ENCODE measurements at places on chromosomes 3 and 15. TPM values are rescaled to one million over a fixed set of nuclear protein-coding genes. Genes with fewer than 3 reads are reported as not detected.

DNA sequence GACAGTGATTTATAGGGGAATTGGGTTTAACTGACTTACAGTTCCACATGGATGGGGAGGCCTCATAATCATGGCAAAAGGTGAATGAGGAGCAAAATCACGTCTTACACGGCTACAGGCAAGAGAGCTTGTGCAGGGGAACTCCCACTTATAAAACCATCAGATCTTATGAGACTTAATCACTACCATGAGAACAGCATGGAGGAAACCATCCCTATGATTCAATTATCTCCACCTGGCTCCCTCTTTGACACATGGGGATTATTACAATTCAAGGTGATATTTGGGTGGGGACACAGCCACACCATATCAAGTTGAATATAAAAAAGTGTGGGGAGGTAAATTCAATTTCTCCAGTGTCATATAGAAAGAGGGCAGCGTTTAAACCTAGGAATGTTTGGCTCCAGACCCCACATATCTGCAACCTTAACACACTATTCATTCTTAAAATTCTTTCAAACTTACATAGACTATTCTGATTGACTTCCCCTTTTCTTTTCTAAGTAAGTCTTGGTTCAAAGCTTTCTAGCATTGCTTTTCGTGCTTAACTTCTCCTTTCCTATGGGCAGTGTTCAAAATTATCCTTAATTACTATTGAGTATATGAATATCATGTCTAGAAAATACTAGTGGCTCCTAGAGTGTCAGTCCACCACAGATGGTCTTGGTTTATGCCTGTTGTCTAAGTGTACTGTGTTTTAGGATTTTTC, 446.7 kb upstream of the GBE1 start:
- DNase-seq, result no peak

Gene PRRT3
- 0.84 TPM for total RNA-seq

Gene CFAP91
- total RNA-seq, result 0.14 TPM

Gene TICRR
- 7.0 TPM for total RNA-seq

Gene MRPL46
- total RNA-seq, result 20.3 TPM

DNA sequence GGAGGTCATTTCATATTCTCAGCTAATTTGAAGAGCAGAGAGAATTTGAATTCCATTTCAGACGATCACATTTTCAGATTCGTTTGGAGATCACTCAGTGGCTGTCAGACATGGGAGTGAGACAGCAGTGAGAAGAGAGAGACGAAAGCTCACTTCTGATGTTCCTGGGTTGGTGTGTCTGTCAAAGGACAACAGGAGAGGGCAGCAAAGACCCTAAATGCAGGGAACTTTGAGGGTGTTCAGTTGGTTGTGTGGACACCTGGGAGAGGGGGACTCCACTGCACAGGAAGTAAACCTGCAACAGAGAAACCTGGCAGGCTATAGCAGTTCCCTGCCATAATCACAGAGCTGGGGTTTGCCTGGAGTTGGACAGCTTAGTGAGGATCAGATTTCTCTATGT, 675.1 kb downstream of the SQOR start:
- no peak for DNase-seq

Gene MEX3B
- total RNA-seq, result 11.6 TPM

Gene PARP9
- 23.4 TPM for total RNA-seq

Gene DUOXA2
- not detected for total RNA-seq

GRCh38 chr15:74193905-74194304, 8.7 kb downstream of the STRA6 start:
- no peak for DNase-seq

DNA sequence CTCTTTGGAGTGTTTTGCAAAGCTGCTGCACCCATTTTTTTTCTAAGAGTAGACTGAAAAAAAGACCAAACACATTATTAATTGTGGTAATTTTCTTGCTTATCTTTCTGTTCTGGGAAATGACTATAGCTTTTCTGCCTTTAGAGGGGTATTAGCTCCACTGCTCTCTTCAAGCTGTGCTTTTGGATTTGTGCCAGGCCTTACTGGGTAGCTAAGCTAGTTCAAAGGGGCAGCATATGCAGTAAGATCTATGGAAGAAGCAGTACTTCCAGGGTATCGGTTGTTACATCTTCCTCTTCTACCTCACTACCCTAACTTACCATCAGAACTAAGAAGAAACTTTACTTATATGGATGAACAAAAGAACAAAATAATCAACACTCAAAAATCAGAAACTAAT, 28.7 kb upstream of the ARIH1 start:
- no peak for DNase-seq

Gene EPHB1
- 2.4 TPM for total RNA-seq

DNA sequence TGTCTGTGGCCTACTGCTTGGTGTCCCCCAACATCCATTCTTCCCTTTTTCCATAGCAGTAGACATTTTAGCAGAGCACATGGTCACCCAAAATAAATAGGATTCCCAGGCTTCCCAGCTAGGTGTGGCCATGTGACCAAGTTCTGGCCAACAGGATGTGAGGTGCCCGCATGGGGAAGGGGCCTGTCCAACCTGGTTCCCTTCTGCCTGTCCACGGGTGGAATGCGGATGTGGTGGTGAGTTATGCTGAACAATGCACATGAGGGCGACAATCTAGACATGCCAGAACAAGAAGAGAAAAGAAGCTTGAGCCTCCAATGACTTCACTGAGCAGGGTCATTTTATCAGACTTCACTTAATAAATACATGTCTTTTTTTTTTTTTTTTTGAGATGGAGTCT, 77.6 kb upstream of the DLG1 start:
- no peak for DNase-seq

GRCh38 chr3:126002189-126002588, 33.2 kb downstream of the ROPN1B start:
- no peak for DNase-seq

- peak; percentile 53 for DNase-seq
Measured at GRCh38 chr3:5226783-5227182, 39.3 kb downstream of the EDEM1 start.

Gene CHST13
- not detected for total RNA-seq

Gene PAQR5
- under 0.01 TPM for total RNA-seq

GRCh38 chr3:16056217-16056616, 118.3 kb upstream of the GALNT15 start:
- no peak for DNase-seq

Gene AGTR1
- total RNA-seq, result under 0.01 TPM

DNA sequence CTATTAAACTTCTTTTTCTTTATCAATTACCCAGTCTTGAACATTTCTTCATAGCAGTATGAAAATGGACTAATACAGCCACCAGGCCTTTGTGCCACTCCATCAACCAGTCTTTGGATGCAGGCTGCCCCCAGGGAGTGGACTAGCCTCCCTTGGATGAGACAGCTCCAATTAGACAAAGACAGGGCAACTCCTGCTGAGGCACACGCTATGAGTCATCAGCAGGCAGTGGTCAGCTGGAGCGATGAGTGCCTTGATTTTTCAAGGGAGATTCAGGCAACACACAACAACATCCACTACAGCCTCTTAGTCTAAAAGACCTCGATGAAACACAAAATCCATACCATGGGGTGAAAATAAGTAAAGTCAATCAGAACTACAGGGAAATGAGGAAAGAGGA, 160.1 kb downstream of the ARRDC4 start:
- no peak for DNase-seq

Gene CCR2
- total RNA-seq, result not detected

GRCh38 chr3:64496786-64497490, 190.9 kb downstream of the ADAMTS9 start:
- DNase-seq, result no peak

DNA sequence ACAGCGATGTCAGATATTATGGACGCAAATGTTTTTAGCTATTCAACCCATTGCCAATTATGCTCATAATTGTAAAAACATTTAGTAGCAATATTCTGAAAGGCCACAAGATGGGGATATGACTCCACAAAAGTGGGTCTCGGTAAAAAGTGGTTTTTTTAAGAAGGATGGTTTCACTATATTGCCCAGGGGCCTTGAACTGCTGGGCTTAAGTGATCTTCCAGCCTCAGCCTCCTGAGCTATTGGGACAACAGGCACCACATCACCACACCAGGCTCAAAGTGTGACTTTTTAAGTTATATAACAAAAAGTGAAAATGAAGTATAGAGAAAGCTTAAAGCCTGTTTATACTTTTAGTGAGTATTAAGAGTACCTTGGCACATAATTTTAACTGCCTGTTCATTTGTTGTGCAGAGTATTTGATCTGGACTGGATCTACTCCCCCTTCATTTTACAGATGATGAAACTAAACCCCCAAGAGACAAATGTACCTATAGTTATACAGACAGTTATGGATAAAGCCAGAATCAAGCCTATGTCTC, 9.4 kb downstream of the NAA50 start:
- peak; percentile 82 for DNase-seq

DNA sequence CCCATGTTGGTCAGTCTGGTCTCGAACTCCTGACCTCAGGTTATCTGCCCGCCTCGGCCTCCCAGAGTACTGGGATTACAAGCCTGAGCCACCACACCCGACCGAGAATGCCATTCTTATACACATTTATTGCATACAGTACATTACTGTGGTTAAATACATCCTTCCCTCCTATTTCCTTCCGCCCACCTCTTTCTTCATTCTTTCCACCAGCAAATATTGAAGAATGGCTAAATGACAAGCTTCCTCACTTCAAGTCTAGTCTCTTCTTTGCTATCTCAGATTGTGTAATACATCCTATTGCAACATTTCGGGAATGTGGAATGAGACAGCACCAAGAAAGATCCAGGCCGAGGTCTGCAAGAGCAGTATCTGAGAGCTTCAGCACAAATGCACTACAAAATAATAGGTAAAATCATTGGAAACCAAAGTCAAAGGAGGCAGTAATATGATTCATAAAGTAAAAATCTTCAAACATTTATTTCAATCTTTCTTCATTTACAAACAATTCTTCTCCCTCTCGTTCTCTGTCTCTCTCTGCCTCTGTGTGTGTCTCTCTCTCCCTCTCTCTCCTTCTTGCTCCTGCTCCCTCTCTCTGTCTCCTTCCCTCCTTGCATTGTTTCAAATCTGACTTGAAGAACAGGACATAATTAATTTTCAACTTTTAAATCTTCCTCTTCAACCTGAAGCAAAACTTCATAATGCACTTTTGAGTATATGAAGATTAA, 94.7 kb upstream of the TGFBR2 start:
- peak; percentile 54 for DNase-seq

GRCh38 chr15:90837094-90837493, 31.3 kb upstream of the FURIN start:
- no peak for DNase-seq

DNA sequence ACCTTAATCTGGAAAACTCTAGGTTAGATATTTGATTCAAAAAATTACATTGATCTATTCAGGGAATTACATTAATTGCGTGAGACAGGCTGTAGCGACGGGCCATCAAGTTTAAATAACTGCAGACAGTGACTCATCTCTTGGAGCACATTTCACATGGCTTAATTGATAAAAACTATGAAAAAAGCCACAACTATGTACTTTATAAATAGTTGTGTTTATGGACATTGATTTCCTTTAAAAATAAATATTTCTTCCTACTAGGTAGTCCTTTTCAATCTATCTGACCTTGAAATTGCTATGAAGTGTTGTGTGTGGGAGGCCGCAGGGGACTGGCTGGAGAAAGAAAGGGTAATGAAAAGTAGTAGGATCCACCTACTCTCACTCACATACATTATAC, 157.8 kb downstream of the IL1RAP start:
- DNase-seq, result no peak
